Caco-2 (cell line): ENCODE measurements at places on chromosomes 16 and 17. TPM values are rescaled to one million over a fixed set of nuclear protein-coding genes. Genes with fewer than 3 reads are reported as not detected.

KRTAP2-3 gene
- 3.7 and 4.9 TPM in 2 replicates for total RNA-seq

LPCAT2 gene
- 20.7 and 25.2 TPM in 2 replicates for total RNA-seq

ZNF764 gene
- total RNA-seq, result 8.5 and 10.9 TPM in 2 replicates

SLC22A31 gene
- 4.9 and 6.7 TPM in 2 replicates for total RNA-seq

PNMT gene
- total RNA-seq, result not detected in 2 replicates

SPG7 gene
- total RNA-seq, result 159 and 178 TPM in 2 replicates

MPP2 gene
- 5.2 and 5.6 TPM in 2 replicates for total RNA-seq

GPR179 gene
- total RNA-seq, result 0.05 TPM in 1 of 2 replicates, not detected in the other

CEP295NL gene
- total RNA-seq, result 1.7 and 2.0 TPM in 2 replicates

GAS2L2 gene
- not detected in 2 replicates for total RNA-seq

PLA2G10 gene
- 1.00 and 1.4 TPM in 2 replicates for total RNA-seq

SEZ6L2 gene
- 24.1 and 26.3 TPM in 2 replicates for total RNA-seq

ABCA6 gene
- total RNA-seq, result 1.8 and 2.5 TPM in 2 replicates

PMFBP1 gene
- 4.5 and 5.6 TPM in 2 replicates for total RNA-seq

PLK1 gene
- total RNA-seq, result 104 and 114 TPM in 2 replicates

SLC5A11 gene
- 0.77 and 0.95 TPM in 2 replicates for total RNA-seq

STH gene
- total RNA-seq, result not detected in 2 replicates

FOXF1 gene
- total RNA-seq, result 0.09 TPM in 1 of 2 replicates, not detected in the other

SALL1 gene
- not detected in 2 replicates for total RNA-seq

CCL18 gene
- total RNA-seq, result not detected in 2 replicates

AARS1 gene
- total RNA-seq, result 366 and 449 TPM in 2 replicates

KLHL10 gene
- total RNA-seq, result not detected in 2 replicates

CLEC3A gene
- 1.1 TPM in 2 replicates for total RNA-seq

CLDN6 gene
- 9.0 and 12.9 TPM in 2 replicates for total RNA-seq

ZNF423 gene
- total RNA-seq, result 0.07 and 0.20 TPM in 2 replicates

KRTAP2-2 gene
- total RNA-seq, result not detected in 2 replicates

NPTX1 gene
- 0.57 and 1.5 TPM in 2 replicates for total RNA-seq
